M059J (cell line): ENCODE measurements at places on chromosomes 4 and X.
A peak's percentile ranks its signal among the peaks of the same experiment; 100 is the strongest.

DNA sequence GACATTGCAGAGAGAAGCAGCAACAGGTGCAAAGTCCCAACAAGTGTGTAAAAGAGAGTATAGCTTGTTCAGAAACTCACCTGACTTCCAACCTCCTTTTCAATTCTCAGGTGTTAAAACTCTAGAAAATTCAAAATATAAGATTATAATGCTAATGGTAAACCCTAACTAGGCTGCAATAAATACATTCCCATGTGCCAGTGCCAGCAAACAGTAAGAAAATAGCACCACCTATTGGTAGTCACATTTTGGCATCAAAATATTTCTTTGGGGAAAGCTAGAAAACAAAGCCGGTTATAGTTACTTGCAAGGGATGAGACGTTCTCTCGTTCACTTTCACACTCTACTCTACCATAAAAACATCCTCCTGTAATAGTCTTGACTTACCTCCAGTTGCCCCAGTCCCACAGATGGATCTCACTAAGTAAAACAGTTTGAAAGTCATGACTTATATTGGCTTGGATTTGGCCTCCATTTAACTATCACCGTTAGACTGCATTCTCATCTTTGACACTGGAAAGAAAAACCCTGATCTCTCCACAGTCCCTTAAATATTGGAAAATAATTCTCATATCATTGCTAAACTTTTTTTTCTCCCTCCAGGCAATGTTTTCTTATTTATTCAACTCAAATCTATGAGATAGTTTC is 9.6 kb downstream of the BMP3 start:
- peak; percentile 22 for DNase-seq

DNA sequence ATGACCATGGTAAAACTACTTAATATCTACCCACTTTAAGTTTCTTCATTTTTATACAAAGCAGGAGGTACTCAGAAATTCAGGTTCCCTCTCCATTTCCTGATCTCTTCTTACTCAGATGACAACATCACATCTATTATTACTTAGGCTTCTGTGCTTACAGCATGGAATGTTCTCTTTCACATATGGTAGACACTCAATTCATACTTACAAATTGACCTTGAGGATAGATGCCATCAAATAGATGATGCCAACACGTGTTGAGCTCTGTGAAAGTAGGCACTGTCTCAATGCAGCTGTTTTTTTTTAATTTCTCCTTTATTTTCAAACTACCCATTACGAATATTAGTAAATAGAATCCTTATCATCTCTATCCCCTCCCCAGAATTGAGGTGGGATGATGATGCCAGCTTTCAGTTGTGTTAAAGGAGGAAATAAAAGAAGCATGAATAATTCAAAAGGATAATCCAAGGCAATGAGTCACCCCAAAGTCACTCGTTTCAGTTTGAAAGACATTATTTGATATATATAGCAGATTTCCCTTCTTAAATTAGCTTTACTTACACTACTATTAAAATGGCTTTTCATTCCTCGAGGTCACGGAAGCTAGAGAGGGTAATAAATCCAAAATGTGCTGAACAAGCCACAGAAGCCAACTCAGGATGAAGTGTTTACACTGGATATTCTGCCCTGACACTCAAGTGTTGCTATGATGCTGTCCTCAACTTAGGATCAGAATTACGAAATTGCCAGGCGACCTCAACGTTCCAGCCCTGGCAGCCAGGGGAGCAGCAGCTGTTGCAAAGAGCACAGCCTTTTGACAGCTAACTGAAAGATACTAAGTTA is 124.2 kb upstream of the EOLA2 start:
- DNase-seq: peak; percentile 97

GRCh38 chr4:71415491-71415890 is 76.7 kb downstream of the SLC4A4 start:
- DNase-seq: no peak

GRCh38 chr4:3670521-3671519 is 95.4 kb upstream of the ADRA2C start:
- DNase-seq: no peak

DNA sequence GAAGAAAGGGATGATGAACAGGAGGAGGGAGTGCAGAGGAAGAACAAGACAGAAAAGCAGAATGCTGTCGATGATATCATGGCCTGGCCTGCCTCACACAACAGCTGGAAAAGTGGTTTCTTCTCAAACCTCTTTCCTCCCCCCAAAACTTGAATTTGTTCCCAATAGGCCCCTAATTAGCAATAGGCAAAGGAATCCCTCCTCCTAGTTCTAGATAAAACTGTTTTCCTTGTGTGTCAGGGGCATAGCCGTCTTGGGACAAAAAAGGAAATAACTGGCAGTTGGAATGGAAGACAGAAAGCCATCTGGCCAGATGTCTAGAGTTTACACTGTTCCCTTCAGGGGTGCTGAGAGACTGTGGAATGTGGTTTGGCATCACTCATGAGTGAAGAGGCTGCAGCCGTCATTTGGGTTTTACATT is 177.8 kb upstream of the C1QTNF7 start:
- DNase-seq: no peak

- DNase-seq: peak; percentile 79
Measured at GRCh38 chrX:119887721-119888425, 7.8 kb upstream of the AKAP14 start.

- DNase-seq: peak; percentile 95
Measured at GRCh38 chr4:105624530-105624929, 72.1 kb downstream of the ARHGEF38 start.

DNA sequence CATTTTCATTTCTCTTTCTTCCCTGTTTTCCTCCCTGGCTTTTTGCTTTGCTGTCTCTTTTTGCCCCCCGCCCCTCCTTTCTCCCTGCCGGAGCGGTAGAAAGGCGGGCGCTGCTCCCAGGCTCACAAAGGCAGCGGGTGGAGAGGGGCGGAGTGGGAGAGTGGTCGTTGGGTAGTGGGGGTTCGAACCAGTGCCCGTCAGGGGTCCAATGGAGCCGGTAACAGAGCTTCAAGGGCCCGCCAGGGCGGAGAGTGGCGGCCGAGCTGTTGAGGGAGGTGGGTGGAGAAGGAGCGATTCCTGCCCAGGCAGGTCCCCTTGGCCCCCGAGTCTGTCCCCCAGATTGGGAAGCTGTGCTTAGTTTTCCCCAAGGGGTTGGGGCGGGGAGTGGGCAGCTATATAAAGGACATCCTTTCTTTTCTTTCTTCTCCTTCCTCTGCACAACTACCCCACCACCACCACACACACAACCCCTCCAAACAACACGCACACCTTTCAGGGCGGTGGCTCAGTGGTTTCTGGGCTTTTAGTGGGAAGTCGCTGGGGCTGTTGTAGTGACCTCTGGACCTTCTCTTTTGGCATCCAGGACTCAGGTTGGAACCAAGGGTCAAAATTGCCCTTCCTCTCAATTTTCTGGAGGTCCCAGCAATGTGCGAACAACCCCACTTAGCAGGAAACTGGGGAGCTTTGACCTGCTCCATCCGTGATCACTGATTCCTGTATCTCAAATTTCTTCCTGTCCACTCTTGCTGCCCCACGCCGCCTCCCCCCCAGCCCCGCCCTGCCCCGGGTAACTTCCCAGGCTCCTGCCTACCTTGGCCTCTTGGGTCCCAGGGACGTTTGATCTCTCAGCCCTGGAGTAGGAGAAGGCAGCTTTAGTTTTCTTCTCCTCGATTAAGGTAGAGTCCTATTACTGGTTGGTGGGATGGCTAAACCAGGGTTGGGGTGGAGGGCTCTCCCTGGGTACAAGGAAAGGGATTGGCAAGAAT is 1.9 kb downstream of the EFNB1 start:
- DNase-seq: no peak

DNA sequence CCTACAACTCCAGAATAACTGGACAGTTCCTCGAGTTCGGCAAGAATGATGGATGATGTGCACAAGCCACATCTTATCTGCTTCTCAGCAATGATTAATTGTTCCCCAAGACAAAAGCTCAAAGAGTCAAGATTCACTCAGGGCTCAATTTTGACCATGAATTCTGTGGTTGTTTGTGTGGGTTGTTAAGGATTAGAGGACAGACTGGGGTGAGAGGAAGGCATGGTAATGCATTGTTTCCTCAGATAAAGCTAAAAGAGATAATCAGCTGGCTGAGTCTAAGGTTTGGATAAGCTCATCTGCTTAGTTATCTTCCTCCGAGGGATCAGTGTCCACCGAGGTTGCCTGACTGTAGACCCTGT is 161.0 kb downstream of the CPEB2 start:
- no peak for DNase-seq

DNA sequence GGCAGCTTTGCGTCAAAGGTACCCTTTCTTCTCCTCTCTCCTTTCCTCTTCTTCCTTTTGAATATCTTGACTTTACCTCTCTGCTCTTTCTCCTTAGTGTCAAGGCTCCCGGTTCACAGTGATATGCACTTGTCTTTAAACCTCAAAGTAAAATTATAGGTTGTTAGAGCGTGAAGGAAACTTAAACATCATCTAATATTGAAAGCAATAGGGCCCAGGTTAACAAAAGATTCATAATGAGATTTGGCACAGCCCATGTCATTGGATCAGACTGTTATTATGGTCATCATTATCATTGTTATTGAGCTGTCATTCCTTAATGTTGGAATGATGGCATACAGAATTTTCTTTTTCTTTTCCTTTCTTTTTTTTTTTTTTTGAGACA is 32.5 kb downstream of the FTHL17 start:
- DNase-seq: no peak
